Tibial artery (tissue), 4 donors: ENCODE measurements at places on chromosomes 1 and 21.

- DNase-seq: no peak
These were observed 429.0 kb downstream of the KIF26B start for GRCh38 chr1:245583575-245584330.

GRCh38 chr1:56071351-56071750 lies 508.0 kb downstream of the PLPP3 start:
- DNase-seq: no peak

DNA sequence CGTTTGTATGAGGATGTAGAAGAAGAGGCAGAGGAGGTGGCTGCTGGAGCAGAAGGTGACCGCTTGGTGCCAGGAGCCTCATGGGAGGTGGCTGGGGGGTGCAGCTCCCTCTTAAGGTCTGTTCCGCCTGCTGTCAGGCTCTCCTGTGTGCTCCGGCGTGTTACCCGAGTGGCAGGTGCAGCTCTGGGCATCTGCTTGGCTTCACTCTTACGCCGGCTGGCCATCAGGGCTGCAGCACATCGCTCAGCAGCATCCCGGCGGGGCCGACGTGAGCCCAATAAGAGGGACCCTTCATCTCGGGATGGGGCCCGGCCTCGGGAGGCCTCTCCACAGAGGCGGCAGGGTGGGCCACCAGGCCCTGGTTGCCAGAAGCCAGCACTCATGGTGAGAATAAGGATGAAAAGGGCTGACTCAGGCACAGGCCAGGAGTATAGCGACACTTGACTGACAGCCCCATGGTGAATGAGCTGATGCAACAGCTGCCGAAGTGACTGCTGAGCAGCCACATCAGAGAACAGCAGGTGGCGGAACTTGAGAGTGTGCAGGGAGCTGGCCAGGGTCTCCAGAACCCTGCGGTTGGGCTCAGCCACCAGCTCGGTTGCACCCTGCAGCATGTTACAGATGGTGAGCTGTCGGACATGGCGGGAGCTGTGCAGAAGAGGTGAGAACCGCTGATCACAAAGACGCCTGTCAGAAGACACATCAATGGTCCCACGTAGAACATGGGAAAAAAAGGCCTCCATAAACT lies 17.5 kb downstream of the LRRC41 start:
- DNase-seq: no peak

DNA sequence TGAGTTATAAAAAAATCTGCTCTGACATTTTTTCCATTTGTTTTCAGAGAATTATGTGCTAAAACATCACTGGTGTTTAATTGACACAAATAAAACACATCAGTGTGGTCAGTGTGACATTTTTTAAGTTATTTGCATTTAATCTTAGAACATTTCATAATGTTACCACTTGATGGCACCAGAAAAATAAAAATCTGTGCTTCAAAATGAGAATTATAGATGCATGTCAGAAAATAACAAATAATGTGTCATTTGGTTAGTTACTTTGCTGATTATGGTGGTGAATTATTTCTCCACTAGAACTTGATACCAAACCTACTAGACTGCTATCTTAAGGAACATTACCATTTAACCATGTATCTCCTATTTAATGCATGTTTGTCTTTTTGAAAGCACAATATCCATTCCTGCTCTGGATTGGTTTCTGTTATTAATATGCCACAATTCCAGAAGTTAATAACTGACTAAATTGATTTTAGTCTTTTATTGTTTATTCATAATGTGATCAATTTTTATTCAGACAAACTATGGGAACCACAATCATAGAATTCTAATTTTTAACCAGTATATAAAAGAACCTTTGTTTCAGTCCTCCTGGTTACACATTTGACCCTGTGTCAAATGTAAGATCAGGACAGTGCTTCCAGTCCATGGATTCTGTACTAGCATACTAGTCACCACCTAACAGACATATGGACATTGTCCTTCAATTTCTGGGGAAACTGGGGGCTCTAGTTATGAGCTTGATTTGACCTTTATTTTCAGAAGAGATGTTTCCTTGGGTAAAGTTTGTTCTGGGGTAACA lies 81.0 kb downstream of the RPS6KC1 start:
- no peak for DNase-seq

DNA sequence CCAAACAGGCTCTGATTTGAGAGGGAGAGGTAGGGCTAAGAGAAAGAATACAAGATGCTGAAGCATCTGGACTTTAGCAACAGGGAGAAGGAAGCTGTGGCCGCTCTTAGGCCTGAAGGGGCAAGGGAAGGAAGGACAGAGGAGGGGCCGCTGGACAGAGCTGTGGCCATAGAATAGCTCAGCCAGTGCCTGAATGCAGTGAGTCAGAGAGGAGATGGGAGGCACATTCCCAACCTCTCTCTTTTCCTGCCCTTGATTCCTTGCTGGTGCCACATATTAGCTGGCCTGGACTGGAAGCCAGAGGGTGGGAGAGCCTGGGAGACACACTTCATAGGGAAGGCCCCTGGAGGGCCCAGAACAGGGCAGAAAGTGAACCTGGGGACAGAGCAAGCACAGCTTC lies 83.4 kb upstream of the POU3F1 start:
- DNase-seq: no peak

- no peak for DNase-seq
These were observed 21.2 kb upstream of the PRKACB start for GRCh38 chr1:84122780-84123382.

DNA sequence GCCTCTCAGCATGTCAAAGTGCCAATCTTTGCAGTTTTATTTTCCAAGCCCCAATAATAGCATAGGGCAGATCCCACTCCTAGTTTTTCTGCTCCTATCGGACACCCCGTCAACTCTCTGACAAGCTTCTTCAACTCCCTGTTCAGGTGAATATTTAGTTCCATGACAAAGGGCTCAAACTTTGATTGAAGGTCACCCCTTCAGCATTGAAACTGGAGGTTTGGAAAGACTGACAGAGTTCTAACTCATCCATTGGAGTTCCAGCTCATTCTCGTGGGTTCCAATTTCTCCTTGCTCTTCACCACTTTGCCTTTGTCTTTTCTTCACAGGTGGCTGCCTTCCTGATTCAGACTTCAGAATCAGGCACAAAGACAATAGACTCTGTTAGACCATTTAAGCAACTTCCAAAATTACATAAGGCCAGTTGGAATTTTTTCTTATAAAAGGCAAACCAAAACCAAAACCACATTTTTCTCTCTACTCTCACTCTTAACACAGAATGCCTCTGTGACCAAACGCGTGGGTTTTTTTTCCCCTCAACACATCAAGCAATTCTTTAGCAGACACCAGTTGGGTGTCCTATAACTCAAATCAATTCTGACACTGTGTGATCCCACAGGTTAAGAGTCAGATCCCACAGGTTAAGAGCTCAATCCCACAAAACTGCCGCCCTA lies 169.3 kb upstream of the USP25 start:
- no peak for DNase-seq

DNA sequence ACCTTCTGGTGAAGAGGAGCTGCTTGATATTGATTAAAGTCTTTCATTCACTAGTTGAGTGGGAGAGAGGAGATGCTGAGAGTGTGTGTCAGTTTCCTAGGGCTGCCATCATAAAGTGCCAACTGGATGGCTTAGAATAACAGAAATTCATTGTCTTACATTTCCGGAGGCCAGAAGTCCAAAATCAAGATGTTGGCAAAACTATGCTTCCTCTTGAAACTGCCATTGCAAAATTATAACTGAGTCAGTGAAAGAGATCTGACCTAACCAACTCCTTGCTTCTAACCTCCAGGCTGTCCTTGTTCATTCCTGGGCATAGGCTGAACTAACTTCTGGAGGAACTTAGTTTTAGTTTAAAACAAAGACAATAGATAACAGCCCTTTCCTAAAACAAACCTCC lies 47.1 kb downstream of the PTGS2 start:
- DNase-seq: no peak

GRCh38 chr21:39055167-39055767 lies 128.0 kb downstream of the PSMG1 start:
- no peak for DNase-seq

GRCh38 chr1:39668111-39668510 lies 3.8 kb downstream of the NT5C1A start:
- no peak for DNase-seq

DNA sequence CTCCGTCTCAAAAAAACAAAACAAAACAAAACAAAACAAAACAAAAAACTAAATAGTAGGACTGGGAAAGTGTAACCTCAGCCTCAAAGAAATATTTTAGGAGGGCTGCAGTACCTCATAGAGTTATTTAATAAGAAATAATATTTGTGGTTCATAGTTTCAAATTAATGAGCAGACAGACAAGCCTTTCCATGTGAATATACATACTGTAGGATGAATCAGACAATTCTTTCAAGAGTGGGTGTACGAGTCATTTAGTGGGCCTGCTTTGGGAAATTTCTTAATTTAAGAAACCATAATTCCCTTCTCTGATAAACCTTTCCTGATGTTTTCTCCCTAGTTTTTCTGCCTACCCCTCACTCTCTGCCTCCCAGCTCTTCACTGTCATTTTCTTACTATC lies 52.5 kb downstream of the CDC14A start:
- DNase-seq: no peak

DNA sequence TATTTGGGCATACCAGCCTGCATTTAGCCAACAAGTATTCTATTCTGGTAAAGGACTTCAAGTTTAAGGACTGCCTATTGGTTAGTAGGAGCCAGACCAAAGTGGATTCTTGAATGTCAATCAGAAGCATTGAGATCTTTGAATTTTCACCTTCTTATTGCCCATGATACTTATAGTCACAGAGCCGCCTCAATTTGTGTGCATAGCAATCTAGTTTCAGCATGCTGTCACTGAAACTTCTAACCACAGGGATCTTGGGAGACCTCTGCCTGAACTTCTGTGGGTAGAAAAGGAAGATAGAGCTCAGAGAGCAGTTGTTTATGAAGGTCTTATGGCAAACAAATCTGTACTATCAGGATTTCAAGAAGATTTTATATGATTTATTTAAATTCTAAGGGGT lies 501.4 kb upstream of the USP24 start:
- no peak for DNase-seq

GRCh38 chr1:114341856-114342255 lies 169.1 kb downstream of the TRIM33 start:
- DNase-seq: no peak

- DNase-seq: no peak
These were observed 37.2 kb upstream of the SCCPDH start for GRCh38 chr1:246687002-246687401.

DNA sequence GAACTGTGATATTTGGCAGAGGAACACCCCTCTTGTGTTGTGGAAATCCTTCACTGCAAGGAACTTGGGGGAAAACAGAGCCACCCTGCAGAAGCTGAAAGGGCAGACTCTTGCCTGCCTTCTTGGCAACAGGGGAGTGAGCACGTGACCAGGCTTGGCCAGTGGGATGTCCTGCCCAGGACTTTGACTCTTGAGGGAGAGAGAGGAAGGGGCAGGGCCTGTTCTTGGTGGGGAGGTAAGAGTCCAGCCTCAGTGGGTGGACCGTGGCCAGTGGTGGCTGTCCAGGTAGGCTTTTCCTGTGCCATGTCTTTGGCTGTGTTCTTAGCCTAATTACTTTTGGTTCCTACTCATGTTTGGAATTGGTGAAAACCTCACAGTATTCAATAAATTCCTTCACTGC lies 8.6 kb upstream of the AK2 start:
- DNase-seq: no peak

DNA sequence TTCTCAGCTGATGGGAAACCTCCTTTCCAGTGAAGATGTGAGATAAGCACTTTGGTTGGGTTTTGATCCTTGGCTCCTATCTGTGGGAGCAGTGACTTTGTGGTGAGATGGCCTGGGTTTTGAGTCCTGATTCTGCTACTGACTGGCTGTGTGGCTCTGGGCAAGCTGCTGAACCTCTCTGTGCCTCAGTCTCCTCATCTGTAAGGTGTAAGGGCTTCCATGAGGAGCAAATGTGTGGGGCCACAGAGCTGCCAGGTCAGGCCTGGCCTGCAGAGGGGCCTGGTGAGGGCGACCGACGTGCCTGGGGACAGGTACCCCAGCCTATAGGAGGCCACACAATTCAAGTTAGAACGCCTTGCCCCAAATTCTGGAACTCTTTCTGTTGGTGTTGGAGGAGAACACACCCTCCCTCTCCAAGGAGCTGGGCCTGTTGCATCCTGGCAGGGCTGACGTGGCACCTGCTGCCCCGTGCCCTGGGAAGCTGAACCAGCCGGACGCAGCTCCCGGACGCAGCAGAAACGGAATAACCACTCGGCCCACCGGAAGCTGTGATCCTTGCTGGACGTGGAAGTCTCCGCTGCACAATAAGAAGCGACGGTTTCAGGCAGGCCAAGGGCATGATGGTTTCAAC lies 62.7 kb downstream of the AGPAT3 start:
- DNase-seq: no peak

GRCh38 chr1:156464825-156465452 lies 35.6 kb downstream of the MEF2D start:
- no peak for DNase-seq

GRCh38 chr1:42937141-42937696 lies 21.4 kb downstream of the SLC2A1 start:
- DNase-seq: peak; percentile 14

DNA sequence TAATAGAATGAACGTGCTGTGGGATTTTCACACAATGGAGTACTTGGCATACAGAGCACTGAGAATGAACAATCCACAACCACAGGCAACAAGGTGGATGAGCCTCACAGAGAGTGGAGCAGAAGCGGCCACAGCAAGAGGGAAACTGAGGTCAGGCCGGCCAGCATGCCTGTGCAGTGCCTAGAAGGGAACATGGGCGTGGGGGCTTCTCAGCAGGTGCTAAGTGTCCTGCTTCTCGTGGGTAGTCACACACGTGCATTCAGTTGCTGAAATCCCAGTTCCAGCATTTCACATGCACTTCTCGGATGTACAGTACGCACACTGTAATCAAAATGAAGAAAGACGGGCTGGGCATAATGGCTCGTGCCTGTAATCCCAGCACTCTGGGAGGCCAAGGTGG lies 33.1 kb downstream of the WDR4 start:
- DNase-seq: peak; percentile 46

DNA sequence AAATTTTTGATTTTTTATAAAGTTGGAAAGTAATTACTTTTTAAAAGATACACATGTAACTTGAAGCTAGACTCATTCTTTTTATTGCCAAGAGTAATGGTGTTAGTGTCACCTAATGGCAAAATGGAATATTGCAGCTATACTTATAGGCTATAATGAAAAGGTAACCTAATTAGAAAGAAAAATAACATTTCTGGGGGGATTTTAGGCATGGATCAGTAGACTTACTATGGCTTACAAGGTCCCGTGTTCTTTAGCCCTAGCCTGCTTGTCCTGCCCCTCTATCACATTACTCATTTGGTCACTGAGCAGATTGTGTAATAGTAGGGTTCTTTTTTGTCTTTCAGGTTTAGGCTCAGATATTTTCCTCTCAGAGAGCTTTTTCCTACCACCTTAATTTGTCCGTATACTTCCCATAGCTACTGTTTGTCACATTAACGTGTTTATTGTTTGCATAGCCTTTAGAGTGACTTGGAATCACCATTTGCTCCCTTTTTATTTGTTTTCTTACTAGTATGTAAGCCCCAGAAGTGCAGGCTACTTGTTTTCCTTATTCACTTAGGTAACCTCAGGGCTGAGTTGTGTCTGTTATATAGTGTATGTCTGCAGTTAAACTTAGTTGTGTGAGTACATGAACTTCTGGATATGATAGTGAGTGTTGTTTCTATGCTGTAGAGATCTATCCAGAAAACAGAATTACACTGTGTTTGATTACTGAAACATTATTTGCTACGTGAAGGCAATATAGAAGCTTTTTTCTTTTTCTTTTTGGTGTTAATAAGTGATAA lies 58.7 kb downstream of the RABGAP1L start:
- no peak for DNase-seq
